GOT3 (cell line): ENCODE measurements at places on chromosomes 16 and 17.

GRCh38 chr17:37605081-37605480 lies 4.1 kb downstream of the SYNRG start:
- no peak for DNase-seq

GRCh38 chr16:88770461-88771293 lies 14.3 kb downstream of the PIEZO1 start:
- no peak for DNase-seq

DNA sequence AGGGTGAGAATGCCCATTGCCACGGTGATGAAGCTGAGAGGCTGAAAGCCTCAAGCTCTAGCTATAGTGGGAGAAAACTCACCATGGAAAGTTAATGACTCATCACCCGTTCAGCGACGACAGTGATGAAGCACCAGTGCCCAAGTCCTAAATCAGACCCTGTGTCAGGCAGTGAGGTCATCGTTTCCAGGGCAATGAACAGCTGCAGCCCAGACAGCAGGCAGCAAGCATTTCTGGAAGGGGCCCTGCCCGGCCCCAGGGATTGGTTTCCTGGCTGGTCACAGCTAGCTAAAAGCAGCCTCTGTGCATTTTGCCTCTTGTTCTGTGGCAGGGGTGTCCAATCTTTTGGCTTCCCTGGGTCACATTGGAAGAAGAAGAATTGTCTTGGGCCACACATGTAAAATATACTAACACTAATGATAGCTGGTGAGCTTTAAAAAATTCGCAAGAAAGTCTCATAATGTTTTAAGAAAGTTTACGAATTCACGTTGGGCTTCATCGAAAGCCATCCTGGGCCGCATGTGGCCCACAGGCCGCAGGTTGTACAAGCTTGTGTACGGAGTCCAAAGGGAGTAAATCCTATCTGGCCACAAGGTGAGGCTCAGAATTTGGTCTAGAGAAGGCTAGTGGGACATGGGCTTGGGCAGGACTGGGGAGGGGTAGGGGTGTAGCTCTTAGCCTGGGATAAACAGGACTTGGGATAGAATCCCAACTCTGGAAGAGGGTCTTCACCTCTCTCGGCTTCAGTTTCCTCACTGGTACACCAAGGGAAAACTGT lies 40.6 kb downstream of the MIS12 start:
- peak; percentile 51 for DNase-seq

- DNase-seq, result no peak
These were observed 9.4 kb upstream of the SOX9 start for GRCh38 chr17:72111336-72111923.

GRCh38 chr16:89099905-89100304 lies 6.3 kb downstream of the ACSF3 start:
- DNase-seq, result no peak
